Transverse colon (tissue), 4 donors: ENCODE measurements at places on chromosomes 16 and 17. TPM values are rescaled to one million over a fixed set of nuclear protein-coding genes. Genes with fewer than 3 reads are reported as not detected.

DNA sequence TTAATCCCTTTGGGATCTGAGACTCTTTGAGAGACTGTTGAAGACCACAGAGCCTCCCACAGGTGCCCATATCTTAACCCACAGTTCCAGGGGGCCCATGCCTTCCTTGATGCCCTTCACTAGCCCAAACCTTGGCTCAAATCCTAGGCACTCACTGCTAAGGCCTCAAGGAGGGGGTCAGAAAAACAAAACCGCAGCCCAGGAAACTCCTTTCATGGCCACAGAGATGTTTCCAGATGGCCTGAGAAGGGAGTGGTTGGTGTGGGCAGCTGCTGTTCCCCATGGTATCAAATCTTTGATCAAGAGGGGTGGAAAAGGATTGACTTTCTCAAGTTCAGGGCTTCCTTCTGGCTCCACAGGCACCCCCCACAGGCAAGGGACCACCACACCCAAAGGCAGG lies 44.7 kb downstream of the CDH1 start:
- H3K27ac ChIP-seq, result no peak overlapping the region
- H3K27me3 ChIP-seq, result no peaks in the 10 kb centered on the region
- DNase-seq, result no peak
- no peaks in the 10 kb centered on the region for H3K36me3 ChIP-seq

- H3K27ac ChIP-seq, result no peak overlapping the region
- H3K27me3 ChIP-seq, result no peaks in the 10 kb centered on the region
- no peak overlapping the region for H3K4me3 ChIP-seq
- no peak for DNase-seq
- peaks cover 35% of the 10 kb centered on the region for H3K4me1 ChIP-seq
- H3K36me3 ChIP-seq, result no peaks in the 10 kb centered on the region
Measured at GRCh38 chr17:77361986-77362620, 221.3 kb downstream of the SEC14L1 start.

- peak; percentile 41 for DNase-seq
- peak overlapping the region; percentile 53 for H3K27ac ChIP-seq
- H3K4me1 ChIP-seq, result peaks cover 21% of the 10 kb centered on the region
- no peak overlapping the region for H3K4me3 ChIP-seq
- peaks cover 12% of the 10 kb centered on the region for H3K36me3 ChIP-seq
Measured at GRCh38 chr17:2634361-2634960, 41.0 kb downstream of the PAFAH1B1 start.

- no peaks in the 10 kb centered on the region for H3K36me3 ChIP-seq
- DNase-seq, result no peak
- H3K4me3 ChIP-seq, result no peak overlapping the region
- H3K4me1 ChIP-seq, result no peaks in the 10 kb centered on the region
- no peak overlapping the region for H3K27ac ChIP-seq
- H3K27me3 ChIP-seq, result no peaks in the 10 kb centered on the region
Measured at GRCh38 chr16:49619811-49620157, 236.1 kb downstream of the ZNF423 start.

DNA sequence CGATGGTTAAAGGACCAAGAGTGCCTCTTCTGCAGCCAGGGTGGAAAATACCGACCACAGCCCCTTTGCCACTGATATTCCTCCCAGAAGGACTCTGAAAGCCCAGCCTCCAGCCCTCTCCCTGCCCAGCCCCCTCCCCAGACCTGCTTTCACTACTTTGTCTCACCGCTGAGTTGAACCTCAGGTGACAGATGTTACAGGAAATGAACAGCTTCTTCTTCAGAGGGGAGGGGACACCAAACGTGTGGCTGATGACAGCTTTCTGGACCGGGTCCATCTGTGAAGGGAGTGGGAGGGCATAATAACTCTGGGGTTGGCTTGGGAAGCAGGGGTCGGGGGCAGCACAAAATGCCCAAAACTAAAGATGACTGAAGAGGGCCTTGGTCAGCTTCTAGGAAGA lies 14.2 kb downstream of the NKIRAS2 start:
- DNase-seq, result no peak
- H3K27me3 ChIP-seq, result no peaks in the 10 kb centered on the region
- no peak overlapping the region for H3K4me3 ChIP-seq
- no peaks in the 10 kb centered on the region for H3K4me1 ChIP-seq
- H3K36me3 ChIP-seq, result no peaks in the 10 kb centered on the region
- no peak overlapping the region for H3K27ac ChIP-seq

GRCh38 chr17:34840750-34841149 lies 120.5 kb downstream of the CCT6B start:
- no peak for DNase-seq
- no peaks in the 10 kb centered on the region for H3K27me3 ChIP-seq
- H3K4me3 ChIP-seq, result no peak overlapping the region
- H3K4me1 ChIP-seq, result no peaks in the 10 kb centered on the region
- H3K36me3 ChIP-seq, result no peaks in the 10 kb centered on the region

DNA sequence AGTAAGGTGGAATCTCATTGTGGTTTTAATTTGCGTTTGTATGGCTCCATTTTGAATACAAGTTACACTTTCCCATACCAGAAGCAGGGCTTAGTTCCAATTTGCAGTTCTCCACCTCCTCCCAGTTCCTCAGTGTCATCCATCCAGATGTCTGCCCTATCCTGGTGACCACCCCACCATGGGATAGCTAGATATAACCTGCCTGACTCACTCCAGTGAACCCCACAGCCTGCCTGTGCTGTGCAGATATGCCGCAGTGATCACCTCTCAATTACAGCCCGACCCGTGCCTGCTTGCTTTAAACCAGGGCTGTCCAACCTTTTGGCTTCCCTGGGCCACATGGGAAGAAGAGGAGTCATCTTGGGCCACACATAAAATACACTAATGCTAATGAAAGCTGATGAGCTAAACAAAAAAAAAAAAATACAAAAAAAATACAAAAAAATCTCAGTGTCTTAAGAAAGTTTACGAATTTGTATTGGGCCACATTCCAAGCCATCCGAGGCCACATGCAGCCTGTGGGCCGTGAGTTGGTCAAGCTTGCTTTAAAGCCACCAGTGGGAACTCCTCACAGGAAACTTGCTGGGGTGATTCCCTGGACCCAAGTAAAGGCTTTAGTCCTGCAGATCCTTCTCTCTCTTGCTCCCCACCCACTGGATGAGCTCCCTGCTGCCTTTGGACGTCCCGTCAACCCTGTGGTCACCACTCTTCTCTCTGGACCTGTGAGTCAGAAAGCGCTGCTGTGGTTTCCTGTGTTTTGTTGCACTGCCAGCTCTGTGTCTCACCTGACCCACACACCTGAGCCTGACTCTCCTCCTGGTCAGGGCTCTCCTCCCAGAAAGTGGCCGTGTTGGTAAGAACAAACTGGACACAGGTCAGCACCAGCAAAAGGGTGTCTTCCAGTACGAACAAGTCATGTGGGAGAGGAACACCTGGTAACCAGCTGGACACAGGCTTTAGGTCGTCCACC lies 83.0 kb downstream of the EMP2 start:
- H3K4me3 ChIP-seq, result no peak overlapping the region
- no peaks in the 10 kb centered on the region for H3K4me1 ChIP-seq
- no peaks in the 10 kb centered on the region for H3K27me3 ChIP-seq
- H3K36me3 ChIP-seq, result no peaks in the 10 kb centered on the region
- no peak for DNase-seq

GRCh38 chr17:6075050-6075449 lies 4.9 kb downstream of the WSCD1 start:
- no peak overlapping the region for H3K27ac ChIP-seq
- H3K27me3 ChIP-seq, result peaks cover 19% of the 10 kb centered on the region
- no peaks in the 10 kb centered on the region for H3K4me1 ChIP-seq
- no peak for DNase-seq
- no peaks in the 10 kb centered on the region for H3K36me3 ChIP-seq

The CA5A gene
- not detected for total RNA-seq

The ITGA2B gene
- total RNA-seq, result not detected

The PMFBP1 gene
- total RNA-seq, result 3.7 TPM

The KCNJ18 gene
- total RNA-seq, result not detected

The CSH1 gene
- not detected for total RNA-seq
